ENCODE measurements at places on chromosomes 7 and 10. TPM values are rescaled to one million over a fixed set of nuclear protein-coding genes. Genes with fewer than 3 reads are reported as not detected.

DNA sequence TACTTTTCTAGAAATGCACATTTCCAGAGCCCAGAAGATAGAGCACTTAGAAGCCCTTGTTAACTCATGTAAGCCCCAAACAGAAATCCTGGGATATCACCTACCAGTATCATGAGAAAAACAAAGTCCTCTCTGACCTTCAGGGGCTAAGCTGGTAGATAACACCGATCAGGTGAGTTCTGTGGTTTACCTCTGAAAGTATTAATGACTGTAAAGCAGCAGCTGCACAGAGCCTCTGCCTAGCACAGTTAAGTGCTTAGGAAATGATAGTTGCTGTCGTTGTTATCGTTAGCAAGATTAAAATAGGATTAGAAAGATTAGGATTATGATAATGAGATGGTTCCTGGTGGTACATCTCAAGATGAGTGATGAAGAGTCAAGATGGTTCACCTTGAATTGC lies 64.9 kb downstream of the PLXNA4 start:
- no peak for DNase-seq

DNA sequence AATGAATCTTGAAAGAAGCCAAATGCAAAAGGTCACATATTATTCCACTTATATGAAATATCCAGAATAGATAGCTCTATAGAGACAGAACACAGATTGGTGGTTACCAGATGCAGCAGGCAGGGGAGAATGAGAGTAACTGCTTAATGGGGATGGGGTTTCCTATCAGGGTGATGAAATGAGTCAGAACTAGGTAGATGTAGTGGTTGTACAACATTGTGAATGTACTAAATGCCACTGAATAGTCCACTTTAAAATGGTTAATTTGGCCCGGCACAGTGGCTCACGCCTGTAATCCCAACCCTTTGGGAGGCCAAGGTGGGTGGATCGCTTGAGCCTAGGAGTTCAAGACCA lies 9.4 kb upstream of the SLC25A28 start:
- DNase-seq: no peak

The AKR1D1 gene
- total RNA-seq: not detected

The VSTM4 gene
- 0.64 TPM for total RNA-seq

GRCh38 chr7:101816595-101817470 lies 593 bp upstream of the CUX1 start:
- DNase-seq: peak; percentile 37

Data from LHCN-M2 (cell line).